Right renal pelvis (tissue), 4 donors: ENCODE measurements at places on chromosomes 13 and 19.

- no peak for DNase-seq
Observed at GRCh38 chr19:30490760-30491159, 118.6 kb downstream of the ZNF536 start.

DNA sequence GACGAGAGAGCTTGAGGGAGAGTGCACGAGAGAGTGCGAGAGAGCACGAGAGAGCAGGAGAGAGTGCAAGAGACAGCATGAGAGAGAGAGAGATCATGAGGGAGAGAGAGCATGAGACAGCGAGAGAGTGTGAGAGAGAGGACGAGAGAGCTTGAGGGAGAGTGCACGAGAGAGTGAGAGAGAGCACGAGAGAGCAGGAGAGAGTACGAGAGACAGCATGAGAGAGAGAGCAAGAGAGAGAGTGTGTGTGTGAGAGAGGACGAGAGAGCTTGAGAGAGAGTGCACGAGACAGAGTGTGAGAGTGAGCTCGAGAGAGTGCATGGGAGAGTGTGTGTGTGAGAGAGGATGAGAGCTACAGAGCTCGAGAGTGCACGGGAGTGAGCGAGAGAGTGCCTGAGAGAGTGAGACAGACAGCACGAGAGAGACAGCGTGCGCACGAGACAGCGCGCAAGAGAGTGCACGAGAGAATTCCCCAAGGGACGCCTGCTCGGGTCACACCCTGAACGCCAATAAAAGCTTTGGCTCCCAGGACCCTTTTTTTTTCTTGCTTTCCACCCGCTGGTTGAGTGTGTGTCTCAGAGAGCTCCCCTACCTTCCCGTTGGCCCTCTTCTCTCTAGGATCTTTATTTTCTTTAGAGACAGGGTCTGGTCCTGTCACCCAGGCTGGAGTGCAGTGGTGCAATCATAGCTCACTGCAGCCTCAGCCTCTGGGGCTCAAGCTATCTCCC lies 3.7 kb downstream of the CD70 start:
- no peak for DNase-seq

DNA sequence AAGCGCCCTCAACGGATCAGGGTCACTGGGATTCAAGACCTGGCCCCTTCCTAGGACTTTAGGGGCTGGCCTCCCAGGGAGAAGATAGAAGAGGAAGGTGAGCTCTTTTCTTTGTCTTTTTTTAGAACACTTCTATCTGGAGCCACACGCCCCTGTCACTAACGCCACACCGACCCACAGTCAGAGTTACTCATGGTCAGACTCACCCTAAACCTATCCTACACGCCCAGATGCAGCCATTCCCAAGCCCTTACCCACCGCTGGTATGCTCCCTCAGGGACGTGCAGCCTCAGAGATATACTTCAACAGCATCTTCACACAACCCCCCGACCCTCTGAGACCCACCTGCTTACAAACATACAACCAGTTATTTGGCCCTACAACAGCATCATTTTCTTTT lies 29.9 kb upstream of the MUC16 start:
- no peak for DNase-seq

- no peak for DNase-seq
Observed at GRCh38 chr13:37755349-37755748, 114.2 kb downstream of the TRPC4 start.

DNA sequence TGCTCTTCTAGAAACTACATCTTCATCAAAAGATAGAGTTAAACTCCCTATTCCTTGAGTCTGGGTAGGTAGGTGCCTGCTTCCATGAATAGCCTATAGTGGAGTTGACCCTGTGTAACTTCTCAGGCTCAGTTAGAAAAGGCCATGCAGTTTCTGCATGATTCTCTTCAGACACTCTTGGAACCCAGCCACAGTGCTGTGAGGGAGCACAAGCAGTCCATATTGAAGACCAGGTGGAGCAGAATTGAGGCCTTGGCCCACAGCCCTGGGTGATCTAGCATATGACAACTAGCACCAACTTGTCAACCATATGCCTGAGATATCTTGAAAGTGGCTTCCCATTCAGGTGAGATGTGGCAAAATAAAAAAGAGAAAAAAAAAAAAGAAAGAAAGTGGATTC lies 10.3 kb upstream of the PAN3 start:
- DNase-seq, result no peak

- no peak for DNase-seq
Observed at GRCh38 chr13:49340161-49340560, 92.4 kb downstream of the CDADC1 start.

DNA sequence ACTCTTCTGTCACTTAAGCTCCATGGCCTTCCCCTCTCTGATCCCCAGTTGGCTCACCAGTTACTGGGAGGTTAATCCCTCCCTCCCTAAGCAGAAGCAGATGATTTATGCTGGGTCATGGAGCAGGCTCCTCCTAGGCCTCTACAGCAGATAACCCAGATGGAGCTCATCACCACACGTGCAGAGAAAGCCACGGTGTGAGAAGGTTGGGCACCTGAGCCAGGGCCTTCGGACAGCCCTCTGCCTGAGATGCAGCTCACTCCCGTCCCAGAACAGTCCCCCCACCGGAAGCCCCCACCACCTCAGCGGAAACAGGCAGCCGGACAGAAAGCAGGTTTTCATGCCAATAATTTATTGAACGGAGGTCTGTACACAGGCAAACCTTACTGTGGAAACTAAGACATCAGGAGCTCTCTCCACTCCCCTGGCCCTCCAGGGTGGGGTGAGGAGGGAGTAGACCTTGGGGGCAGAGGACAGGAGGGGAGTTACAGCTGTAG lies 9.8 kb downstream of the ZNF526 start:
- no peak for DNase-seq
